ENCODE measurements at places on chromosomes 4 and X.
A peak's percentile ranks its signal among the peaks of the same experiment; 100 is the strongest.

DNA sequence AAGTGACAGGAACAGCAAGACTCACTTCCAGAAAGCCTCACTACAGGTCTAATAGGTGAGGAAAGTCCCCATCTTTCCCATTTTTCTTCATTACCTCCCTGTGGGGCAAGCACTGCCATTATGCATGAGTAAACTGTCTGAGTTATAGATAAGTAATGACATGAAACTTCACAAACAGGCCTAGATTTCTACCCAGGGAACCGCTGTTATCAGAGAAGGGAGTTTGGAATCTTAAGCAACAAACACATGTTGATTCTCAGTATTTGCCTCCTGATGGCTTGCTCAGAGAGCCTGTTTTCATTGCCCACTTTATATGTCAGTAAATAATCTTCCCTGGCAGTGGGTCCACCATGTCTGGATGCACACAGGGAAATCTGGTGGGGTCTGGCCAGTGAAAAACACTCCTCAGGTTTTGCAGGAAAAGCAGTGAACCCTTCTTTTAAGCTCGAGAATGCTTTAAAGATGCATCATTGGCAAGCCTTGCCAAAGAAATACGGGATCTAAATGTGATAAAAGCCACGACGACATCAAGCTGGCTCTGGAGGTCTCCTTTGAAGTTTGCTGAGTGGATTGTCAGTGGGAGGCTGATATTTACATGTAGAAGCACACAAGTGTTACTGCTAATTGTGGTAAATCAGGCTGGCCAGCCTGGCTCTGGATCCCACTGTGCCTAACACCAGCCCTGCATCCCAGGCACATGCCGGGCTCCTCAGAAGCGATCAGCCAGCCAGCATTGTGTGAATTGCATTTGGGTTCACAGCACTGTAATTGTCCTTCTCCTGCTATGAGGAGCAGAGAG is 25.2 kb downstream of the PDGFRA start:
- no peak for DNase-seq

DNA sequence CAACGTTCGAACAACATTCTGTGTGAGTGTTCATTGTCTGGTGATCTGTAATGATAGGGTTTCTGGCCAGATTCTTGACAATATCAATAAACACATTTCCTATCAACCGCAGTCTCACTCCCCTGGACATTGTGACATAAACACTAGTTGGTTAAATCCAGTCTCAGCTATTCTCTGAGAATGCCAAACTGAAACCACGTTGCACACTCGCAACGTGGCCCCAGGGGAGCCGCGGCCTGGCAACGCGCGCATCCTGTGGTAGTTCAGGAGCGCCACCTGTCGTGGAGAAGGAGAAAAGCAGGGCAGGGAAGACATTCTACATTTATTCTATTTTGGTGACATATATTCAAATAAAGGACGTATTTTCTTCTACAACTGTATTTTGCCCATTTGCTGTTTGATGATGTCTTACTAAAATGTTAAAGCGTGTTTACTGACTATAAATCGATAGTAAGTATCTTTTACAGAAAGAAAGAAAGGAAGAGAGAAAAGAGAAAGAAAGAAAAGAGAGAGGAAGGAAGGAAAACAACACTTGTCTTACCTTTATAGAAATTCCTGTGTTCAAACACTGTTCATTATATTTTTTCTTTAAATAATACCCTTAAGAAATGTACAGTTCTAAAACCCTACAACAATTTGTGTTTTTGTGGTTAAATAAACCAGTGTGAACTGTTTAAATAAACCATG is 738.3 kb upstream of the FRG1 start:
- peak; percentile 1 for DNase-seq

GRCh38 chr4:152021788-152022438 is 261.1 kb upstream of the GATB start:
- no peak for DNase-seq

- DNase-seq = peak; percentile 68
Measured at GRCh38 chrX:154458116-154458953, at the start of gene PLXNA3. Gene PLXNA3 (plus strand): TSS chrX:154458281. CDS start chrX:154460184, 1,903 bp downstream.

GRCh38 chr4:122483481-122483880 is 27.0 kb upstream of the IL2 start:
- no peak for DNase-seq

DNA sequence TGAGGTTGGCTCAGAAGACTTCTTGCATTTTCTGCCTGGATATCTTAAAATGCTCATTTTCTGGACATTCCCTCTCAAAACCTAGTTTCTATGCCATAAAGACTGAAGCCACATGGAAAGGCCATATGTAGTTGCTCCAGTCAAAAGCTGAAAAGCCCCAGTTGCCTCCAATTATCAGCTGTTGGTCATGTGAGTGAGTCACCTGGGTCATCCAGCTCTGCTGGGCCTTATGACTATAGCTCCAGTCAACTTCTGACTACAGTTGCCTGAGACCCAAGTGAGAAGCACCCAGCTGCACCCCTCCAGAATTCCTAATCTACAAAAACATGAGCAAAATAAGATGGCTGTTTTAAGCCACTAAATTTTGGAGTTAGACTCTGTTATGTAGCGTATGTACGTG is 41.9 kb downstream of the HELQ start:
- no peak for DNase-seq

GRCh38 chr4:113810906-113811305 is 49.4 kb upstream of the CAMK2D start:
- DNase-seq = no peak

DNA sequence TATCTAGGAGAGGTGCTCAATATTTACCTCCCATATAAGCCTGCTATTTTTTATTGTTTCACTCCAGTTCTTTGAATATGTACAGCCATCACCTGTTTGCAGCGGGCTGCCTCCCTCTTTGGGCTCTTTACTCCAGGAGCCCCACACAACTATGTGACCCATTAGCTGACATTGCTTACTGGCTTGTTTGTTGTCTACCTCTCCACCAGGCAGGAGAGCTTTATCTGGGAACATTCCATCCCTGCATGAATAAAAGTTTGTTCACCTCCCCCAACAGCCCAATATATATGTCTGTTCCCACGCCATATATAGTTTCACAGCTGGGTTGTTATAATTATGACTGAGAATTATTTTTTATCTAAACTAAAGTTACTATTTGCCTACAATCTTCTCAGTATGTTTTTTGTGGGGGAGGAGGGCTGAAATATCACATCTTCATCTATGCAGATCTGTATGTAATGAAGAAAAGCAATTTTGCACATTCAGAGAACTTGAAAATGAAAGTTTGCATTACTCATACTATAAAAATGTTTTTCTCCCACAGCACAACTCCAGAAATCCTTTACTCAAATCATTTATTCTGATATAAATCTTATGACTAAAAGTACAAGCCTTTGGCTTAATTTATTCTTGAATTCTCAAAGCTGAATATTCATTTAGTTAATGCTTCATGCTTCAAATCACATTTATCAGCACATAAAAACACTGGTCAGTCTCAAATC is 61.2 kb upstream of the DAPP1 start:
- no peak for DNase-seq

DNA sequence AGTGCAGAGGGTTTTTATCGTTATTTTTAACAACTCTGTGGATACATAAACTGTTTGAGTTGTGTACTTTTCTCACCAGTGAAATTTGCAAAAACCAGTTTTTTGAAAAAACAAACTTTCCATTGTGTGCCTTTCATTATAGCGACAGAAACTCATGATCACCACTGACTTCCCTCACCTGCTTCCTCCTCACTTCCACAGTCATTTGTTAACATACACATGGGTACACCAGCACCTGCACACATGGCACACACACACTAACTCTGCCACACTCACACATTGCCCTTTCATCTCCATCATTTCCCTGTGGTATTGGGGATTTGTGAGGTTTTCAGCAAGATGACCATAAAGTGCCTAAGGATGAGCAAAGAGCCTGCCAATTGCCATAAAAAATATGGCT is 20.6 kb downstream of the CLDN22 start:
- no peak for DNase-seq

- no peak for DNase-seq
Measured at GRCh38 chr4:82629238-82630000, 67.6 kb upstream of the TMEM150C start.

GRCh38 chr4:137510557-137511265 is 21.6 kb downstream of the PCDH18 start:
- no peak for DNase-seq

DNA sequence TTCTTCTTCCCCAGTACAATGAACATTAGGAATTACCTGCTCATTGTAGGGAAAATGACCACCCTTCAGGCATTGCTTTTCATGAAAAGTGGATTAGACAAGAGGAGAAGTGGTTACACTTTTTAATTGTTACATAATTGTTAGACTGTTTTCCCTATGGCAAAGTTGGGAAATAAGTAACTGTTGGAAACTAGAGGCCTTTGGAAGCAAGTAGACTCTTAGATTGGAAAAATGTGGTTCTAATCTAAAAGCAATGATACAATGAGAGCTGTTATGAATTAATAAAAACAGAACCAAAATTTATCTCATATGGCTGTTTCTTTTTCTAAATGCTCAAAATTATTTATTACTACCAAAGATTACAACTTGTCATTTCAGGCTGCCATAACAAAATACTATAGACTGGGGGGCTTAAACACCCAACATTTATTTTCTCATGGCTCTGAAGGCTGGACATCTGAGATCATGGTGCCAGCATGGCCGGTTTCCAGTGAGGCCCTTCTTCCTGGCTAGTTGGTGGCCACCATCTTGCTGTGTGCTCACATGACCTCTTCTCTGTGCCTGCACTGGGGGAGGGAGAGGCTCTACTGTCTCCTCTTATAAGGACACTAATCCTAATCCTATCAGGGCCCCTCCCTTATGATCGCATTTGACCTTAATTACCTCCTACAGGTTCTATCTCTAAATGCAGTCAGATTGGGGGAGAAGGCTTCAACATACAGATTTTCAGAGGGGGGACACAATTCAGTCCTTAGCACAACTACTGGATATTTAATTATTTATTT is 12.5 kb downstream of the CC2D2A start:
- no peak for DNase-seq

DNA sequence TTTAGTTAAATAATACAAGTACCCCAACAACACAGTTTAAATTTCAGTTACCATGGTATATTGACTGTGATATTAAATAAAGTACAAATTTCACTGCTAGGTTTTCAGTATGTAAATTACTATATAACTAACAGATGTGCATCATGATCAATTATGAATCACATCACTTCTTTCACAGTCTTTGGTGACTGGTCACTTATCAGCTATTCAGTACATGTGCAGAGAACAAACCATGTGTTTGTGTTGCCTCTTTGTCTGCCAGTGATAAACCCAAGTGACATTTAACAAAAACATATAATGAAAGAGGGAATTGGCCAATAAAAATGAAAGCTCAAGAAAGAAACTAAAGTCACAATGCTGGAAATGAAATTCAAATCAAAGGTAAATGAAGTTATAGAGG is 249.3 kb downstream of the CHIC1 start:
- no peak for DNase-seq

DNA sequence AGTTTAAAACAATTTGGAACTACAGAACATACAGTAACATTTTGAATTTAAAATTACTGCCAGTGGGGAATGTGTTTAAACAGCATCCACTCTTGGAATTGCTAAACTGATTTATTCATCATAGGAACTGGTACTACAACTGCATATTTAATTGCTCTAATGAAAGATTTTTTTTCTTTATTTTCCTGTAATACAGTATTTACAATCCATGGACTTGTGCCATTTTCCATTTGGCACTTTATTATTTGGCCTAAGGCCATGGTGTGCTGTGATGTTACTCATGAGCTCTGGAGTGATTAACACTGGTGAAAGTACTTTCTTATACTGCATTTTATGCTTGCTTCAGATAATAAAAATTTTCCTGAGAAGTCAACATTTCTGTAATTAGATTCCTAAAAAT is 69.7 kb upstream of the NUDT6 start:
- DNase-seq = no peak

DNA sequence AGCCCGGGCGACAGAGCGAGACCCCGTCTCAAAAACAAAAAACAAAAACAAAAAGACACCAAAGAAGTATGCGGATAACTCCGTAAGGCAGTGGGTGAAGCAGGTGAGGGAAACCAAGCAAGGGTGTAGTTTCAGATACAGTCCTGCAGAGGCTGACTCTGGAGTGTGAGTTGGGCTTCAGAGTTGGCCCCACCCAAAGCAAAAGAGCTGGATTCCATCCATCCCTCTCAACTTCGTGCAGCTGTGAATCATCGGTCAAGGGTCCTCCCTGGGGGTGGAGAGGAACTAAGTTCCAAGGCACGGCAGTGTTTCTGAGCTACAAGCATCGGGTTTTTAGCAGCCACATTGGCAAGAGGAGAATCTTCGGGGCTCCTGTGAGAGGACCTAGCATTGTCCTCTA is 43.9 kb upstream of the FAM9A start:
- no peak for DNase-seq

GRCh38 chrX:9172464-9172850 is 138.5 kb upstream of the FAM9B start:
- no peak for DNase-seq

GRCh38 chr4:168519576-168519975 is 22.7 kb downstream of the PALLD start:
- DNase-seq = no peak

- DNase-seq = no peak
Measured at GRCh38 chrX:136766785-136767103, 14.0 kb downstream of the ARHGEF6 start.

GRCh38 chr4:82833696-82834313 is 35.2 kb upstream of the SCD5 start:
- no peak for DNase-seq

DNA sequence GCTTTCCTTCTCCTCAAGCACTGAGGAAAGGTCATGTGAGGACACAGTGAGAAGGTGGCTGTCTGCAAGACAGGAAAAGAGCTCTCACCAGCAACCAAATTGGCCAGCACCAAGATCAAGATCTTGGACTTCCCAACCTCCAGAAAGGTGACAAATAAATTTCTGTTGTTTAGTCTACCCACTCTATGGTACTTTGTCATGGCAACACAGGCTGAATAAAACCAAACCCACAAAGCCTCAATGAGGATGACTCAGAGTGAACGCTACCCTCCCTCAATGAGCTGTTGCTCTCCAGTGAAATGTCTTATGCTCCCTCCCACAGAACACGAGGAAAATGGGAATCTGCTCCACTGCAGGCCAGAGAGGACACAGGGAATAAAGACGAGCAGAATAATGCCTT is 244.1 kb downstream of the RAB28 start:
- DNase-seq = no peak

DNA sequence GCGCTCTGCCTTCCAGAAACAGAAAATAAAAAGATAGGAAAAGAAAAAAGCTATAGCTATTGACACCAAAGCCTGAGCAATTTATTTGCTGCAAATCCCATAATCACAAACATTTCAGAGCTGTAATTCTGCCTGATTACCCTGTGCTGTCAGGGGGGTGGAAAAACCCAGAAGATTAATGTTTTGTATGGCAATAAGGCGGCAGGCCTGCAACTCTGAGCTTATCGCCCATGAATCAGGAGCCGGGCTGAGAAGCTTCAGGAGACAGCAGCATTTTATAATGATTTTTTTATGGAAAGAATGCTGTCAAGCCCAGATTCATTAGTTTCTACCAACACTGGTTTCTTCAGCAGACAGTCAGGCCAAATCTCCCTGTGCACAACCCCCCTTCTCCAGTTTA is 82.6 kb upstream of the TMEM164 start:
- no peak for DNase-seq

GRCh38 chrX:10833299-10834169 is 213.1 kb upstream of the MID1 start:
- DNase-seq = no peak

- DNase-seq = no peak
Measured at GRCh38 chr4:73487233-73487632, 5.7 kb downstream of the AFM start.

- DNase-seq = no peak
Measured at GRCh38 chrX:70132224-70132623, 1.0 kb upstream of the IGBP1 start.

GRCh38 chr4:117560329-117560728 is 474.0 kb upstream of the NDST3 start:
- peak; percentile 6 for DNase-seq

- no peak for DNase-seq
Measured at GRCh38 chr4:83657336-83657735, 121.4 kb downstream of the GPAT3 start.

All from GM12865 (cell line).